LoVo (cell line): ENCODE measurements at places on chromosomes 13 and 19.

DNA sequence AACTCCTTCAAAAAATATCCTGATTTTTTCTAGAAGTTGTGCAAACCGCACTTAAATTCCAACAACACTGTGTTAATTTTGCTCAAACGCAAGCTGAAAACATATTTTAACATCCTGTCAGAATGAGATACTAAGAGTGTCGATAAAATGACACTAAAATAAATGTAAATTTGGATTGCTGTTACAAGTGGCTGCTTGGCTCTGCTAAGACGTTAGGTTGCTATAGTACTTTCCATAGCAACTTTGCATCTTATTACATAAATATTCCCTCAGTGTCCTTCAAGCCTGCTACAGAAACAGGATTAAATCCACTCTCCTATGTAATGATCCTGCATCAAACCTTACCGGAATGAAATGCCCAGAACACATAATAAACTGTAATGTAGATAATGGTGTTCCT is 292.1 kb downstream of the DNAJC15 start:
- DNase-seq, result no peak

- no peak for DNase-seq
Measured at GRCh38 chr19:55440411-55441105, 2.5 kb downstream of the SHISA7 start.

- no peak for DNase-seq
Measured at GRCh38 chr19:58407658-58408151, 744 bp upstream of the ZNF584 start.

GRCh38 chr13:50512474-50513299 is 330.8 kb downstream of the DLEU7 start:
- no peak for DNase-seq

- no peak for DNase-seq
Measured at GRCh38 chr13:110400786-110401533, 93.9 kb downstream of the COL4A2 start.

DNA sequence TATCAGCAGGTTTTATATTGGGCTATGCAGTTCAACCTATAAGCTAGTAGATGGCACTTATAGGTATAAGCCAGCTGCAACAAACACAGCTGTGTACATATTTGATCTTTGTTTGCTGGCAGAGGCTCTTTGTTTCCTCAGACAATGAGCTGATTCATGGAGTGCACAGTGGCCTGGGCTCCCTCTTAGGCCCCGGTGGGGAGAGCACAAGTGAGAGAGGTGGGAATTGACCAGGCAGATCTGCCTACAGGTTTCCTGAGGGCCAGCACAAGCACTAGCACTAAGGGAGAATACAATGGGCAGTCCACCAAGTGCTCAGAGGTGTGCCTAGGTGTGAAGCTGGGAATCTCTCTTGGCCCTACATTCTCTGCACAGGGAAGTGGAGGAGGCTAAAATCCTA is 1390.7 kb downstream of the SLITRK5 start:
- DNase-seq, result no peak

DNA sequence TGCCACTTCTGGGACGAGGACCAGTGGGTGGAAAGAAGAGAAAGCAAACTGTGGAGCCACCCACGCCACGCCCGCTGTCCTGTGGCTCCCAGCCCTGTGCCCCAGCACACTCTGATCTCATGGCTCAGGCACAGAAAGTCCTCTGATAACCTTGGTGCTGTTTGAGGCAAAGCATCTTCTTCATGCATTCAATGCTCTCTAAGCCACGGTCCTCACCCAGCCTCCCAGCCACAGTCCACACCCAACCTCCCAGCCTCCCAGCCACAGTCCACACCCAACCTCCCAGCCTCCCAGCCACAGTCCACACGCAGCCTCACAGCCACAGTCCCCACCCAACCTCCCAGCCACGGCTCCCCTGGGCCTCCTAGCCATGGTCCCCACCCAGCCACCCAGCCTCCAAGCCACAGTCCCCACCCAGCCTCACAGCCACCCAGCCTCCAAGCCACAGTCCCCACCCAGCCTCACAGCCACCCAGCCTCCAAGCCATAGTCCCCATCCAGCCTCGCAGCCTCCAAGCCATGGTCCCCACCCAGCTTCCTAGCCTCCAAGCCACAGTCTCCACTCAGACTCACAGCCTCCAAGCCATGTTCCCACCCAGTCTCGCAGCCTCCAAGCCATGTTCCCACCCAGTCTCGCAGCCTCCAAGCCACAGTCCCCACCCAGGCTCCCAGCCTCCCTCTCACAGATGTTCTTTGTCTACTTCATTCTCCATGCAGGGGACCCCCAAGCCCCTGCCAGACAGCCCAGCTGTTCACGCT is 74.9 kb downstream of the SOX1 start:
- no peak for DNase-seq

DNA sequence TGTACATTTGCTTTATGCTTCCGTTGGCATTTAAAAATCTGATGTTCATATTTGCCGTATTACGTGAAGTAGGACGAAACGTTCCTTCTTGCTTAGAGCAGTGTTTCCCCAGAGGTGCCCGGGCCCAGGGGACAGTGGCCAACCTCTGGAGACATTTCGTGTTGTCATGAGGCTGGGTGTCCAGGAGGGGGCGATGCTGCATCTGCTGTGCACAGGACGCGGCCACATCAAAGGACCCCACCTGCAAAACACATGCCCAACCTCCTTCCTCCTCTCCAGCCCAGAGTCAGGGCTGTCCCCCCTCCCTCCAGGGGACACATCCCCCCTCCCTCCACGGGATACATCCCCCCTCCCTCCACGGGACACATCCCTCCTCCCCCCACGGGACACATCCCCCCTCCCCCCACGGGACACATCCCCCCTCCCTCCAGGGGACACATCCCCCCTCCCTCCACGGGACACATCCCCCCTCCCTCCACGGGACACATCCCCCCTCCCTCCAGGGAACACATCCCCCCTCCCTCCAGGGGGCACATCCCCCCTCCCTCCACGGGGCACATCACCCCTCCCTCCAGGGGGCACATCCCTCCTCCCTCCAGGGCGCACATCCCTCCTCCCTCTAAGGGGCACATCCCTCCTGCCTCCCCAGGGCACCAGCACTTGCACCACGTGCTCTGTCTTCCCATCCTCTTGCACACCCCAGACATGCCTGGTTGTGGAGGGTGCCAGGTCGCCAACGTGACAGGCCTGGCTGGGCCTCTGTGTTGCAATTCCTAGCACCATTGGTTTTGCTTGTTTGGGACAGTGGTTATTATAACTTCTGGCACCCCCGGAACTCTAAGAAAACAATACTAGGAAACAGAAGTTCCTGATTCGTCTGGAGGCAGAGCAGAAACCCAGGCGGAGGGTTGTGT is 46.7 kb downstream of the GAS6 start:
- DNase-seq, result peak; percentile 87

DNA sequence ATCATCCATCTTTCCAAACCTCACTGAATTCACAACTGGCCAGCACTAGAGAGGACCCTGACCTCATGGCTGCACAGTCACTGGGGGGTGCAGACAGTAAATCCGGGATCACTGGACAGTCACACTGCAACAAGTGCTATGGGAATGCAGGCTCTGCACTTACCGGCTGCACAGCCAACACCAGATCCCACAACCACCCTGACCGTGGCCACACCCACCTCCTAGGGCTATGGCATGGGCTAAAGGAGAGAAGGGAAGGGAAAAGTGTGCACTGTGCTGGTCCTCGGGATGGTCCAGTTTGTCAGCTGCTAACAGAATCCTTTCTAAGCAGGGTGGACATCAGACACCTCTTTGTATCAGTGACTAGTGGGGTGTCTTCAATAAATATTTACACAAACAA is 118.2 kb downstream of the MIPEP start:
- DNase-seq, result no peak
